Activated naive CD4-positive, alpha-beta T cell treated with anti-CD3 and anti-CD28 coated beads, Interleukin-2, amount 50 U/mL, for 72 hours (primary cell): ENCODE measurements at places on chromosomes 13 and 19. TPM values are rescaled to one million over a fixed set of nuclear protein-coding genes. Genes with fewer than 3 reads are reported as not detected.

Gene CCDC8
- total RNA-seq: not detected

Gene KRI1
- 55.6 TPM for total RNA-seq

Gene MUC16
- not detected for total RNA-seq

Gene NLRP11
- not detected for total RNA-seq

Gene NAPSA
- 166 TPM for total RNA-seq

Gene PROZ
- total RNA-seq: not detected
